Right hindlimb (tissue), 1 donor: ENCODE measurements at places on chromosomes 7 and 10.

- no peak for DNase-seq
These were observed 91.5 kb downstream of the MYO3A start for GRCh38 chr10:26025523-26025922.

- DNase-seq = no peak
These were observed 190.3 kb downstream of the TWIST1 start for GRCh38 chr7:18927134-18927533.

GRCh38 chr7:98475352-98475751 lies 74.5 kb upstream of the BAIAP2L1 start:
- no peak for DNase-seq

GRCh38 chr10:7302392-7302906 lies 108.4 kb downstream of the SFMBT2 start:
- DNase-seq = no peak

DNA sequence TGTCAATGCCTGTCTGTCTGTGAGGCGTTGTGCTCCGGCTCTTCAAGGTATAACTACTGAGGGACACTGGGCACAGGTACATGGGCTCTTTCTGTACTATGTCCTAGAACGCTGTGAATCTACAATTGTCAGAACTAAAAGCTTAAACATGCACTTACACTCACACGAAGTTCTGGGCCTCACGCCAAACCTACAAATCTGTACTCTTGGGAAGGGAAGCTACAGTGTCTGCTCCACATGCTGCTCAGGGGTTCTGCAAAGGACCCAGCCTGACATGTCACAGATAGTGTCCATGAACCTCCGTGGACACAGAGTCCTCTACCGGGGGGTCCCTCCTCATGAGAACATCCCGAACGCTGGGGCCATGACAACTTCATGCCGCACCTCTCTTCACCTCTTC lies 268.7 kb downstream of the WDR37 start:
- DNase-seq = peak; percentile 35

DNA sequence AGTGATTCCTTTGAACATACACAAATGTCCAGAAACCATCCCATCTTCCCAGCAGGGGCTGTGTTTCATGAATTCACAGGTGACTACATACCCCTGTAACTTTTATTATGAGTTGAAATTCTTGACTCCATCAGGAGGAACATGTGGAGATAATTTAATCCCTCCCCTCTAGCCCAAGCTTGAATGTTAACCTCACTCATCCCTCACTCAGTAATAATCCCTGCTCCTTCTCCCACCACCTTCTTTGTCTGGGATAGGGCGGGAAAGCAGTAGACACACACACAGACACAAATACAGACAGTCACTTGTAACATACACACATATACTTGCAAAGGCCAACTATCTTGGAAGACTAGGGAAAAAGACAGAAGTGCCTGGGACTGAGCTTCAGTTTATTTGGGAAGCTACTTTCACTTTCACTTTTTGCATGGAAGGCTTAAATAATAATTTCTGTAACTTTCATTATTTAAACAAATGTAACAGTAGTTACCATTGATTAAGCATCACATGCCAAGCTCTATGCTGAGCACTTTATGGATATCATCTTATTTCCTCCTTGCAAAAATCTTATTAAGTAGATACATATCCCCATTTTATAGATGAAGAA lies 7.3 kb downstream of the AASS start:
- DNase-seq = peak; percentile 21

- no peak for DNase-seq
These were observed 40.5 kb downstream of the NRG3 start for GRCh38 chr10:81915504-81915897.

GRCh38 chr7:98771519-98771918 lies 98.3 kb downstream of the TMEM130 start:
- peak; percentile 74 for DNase-seq

GRCh38 chr10:12505683-12506082 lies 156.3 kb downstream of the CAMK1D start:
- DNase-seq = no peak

- no peak for DNase-seq
These were observed 25.7 kb upstream of the ENTPD1 start for GRCh38 chr10:95730233-95730632.

DNA sequence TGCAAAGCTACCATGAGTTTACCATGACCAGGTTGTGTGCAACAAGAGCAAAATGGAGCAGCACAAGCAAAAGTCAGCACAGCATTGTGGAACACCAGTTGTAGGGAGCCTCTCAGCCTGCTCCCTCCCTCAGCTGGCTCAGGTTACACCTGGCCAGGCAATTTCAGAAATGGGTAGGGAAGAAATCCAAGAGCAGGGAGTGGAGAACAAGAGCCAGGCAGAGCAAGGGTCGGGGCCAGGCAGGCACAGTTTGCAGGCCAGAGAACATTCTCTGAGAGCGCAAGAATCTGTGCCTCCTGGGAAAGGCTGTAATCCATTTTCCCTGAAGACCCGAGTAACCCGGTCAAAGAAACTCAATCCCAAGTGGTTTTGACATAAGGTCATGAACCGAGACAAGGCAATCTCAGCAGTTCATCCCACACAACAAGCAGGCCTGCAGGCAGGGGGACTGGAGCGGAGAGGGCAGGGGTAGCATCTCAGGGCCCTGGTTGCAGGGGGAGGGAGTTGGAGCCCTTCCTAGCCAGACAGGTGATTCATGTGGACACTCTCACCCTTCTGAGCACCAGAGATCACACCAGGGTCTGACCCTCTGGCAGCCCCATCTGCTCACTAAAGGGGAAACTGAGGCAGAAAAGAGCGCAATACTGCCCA lies 258.4 kb downstream of the PLXNA4 start:
- no peak for DNase-seq

DNA sequence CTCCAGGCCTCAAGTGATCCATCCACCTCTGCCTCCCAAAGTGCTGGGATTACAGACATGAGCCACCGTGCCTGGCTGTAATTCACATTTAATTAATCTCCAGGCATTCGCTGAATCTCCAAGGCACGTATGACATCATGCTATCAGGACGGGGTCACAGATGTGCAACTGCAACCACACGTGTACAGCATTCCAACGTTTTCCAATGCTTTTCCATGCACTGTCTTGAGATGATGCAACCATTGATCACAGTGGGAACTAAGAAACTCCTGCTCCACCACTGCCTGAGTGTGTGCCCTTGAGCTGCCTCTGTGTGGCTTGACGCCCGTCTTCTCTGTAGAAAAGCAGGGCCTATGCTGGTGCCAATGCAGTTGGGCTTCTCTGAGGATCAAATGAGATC lies 119.8 kb upstream of the LYZL2 start:
- no peak for DNase-seq

- no peak for DNase-seq
These were observed 54.9 kb upstream of the HBP1 start for GRCh38 chr7:107113866-107114265.

- no peak for DNase-seq
These were observed 149.9 kb downstream of the NEURL1 start for GRCh38 chr10:103643381-103643780.

GRCh38 chr7:96014617-96015016 lies 242.3 kb downstream of the DYNC1I1 start:
- no peak for DNase-seq

GRCh38 chr7:26627891-26628341 lies 236.5 kb downstream of the SKAP2 start:
- no peak for DNase-seq

GRCh38 chr10:122208571-122209430 lies 62.3 kb upstream of the BTBD16 start:
- no peak for DNase-seq

- DNase-seq = no peak
These were observed 95.4 kb downstream of the ELMO1 start for GRCh38 chr7:37352974-37353948.

GRCh38 chr10:21055339-21056135 lies 158.4 kb upstream of the NEBL start:
- no peak for DNase-seq

DNA sequence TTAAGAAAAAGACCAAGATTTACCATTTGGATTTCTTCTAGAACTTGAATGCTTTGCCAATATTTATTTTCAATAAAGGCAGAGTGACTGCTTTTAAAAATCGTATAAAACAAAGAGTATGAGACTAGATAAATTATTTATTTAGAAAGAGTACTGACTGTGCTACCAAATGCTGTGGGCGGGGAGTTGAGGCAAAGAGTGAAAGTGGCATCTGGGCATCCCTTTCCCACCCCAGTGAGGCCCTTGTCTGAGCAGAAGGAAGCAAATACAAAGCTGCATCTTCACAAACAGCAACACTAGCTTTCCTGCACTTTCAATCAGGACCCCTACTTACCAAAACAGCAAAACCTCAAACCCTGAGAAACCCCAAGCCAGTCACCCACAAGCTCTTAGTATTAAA lies 34.9 kb downstream of the ITGB1 start:
- no peak for DNase-seq

GRCh38 chr7:68733219-68734153 lies 864.8 kb upstream of the AUTS2 start:
- DNase-seq = peak; percentile 17

GRCh38 chr7:38179776-38180226 lies 1.8 kb downstream of the STARD3NL start:
- DNase-seq = no peak

DNA sequence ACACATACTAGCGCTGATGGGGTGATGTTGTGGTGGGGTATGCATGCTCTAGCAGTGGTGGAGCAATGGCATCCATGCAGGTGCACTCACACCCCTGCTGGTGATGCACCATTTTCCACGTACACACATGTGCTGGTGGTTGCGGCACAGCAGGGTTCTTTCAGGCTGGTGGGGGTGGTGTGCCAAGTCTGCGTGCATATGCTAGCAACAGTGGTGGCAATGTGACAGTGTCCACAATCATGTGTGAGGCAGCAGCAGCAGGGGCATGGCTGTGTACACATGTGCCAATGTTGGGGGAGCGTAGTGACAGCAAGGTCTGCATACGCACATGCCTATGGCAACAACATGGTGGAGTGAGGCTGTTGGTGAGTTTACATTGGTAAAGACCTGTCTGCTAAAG lies 148.1 kb downstream of the ZWINT start:
- DNase-seq = no peak

GRCh38 chr10:15483215-15484075 lies 112.4 kb upstream of the FAM171A1 start:
- no peak for DNase-seq

- no peak for DNase-seq
These were observed 37.0 kb upstream of the LRRC17 start for GRCh38 chr7:102875700-102876295.

DNA sequence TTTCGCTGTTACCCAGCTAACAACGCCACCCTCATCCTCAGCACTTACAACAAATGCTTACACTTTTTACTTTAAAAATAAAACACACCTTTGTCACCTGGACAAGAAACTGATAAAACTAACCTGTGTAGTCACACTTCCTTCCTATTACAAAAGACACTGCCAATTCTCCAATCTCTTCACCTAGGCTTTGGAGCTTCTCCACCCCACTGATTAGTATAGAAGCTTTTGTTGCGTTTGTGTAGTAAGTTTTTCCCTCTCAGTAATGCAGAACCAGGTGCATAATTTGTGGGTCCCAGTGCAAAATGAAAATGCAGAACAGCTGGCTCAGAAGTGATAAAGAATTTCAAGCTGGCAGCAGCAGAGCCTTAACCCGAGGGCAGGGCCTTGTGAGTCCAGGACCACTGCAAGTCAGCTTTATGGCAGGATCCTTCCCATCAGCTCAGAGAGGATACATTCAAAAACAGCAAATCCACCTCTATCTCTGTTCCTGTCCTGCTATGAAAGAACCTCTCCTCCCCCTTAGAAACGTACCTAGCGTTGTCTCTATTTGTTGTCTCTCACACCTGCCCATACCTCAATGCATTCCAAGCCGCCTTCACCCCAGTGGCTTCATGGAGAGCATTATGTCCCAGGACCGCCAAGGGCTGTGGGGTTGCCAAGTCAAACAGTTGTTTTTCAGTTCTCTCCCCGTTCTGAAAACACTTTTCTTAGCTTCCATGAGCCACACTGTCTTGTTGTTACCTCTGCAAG lies 40.3 kb upstream of the EGFR start:
- no peak for DNase-seq

GRCh38 chr10:131675104-131675503 lies 225.7 kb upstream of the PPP2R2D start:
- DNase-seq = peak; percentile 14

DNA sequence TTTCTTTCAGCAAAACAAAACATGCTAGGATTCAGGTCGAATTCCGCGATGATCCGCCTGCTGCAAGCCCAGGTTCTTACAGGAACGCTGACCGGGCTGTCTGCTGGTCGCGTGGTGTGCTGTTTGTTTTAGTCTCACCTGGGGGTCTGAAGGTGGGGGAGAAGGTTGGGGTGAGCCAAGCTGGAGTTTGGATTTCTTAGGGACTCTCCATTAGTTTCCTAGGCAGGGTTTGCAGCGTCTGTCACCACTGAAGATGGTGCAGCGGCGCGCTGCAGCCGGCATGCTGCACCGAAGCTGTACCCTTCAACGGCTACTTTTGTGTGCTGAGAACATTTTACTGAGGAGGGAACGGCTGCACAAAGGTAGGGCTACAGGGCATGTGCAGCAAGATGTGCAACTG lies 48.7 kb downstream of the GCC1 start:
- DNase-seq = no peak

DNA sequence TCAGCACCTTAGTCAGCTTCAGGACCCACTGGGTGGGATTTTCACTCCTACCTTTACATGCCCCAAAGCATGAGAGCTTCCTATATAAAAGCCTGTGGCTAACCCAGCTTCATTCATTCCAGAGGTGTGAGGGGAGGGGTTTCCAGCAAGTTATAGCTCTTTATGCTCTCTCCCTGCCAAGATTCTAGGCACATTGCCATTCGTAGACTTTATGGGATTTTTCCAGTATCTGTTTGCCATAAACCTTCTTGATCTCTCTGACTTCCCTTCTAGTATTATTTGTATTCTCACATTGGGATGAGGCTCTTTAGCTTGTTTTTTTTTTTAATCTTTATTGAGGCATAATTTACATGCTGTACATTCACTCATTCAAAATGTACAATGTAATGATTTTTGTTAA lies 67.5 kb downstream of the POU6F2 start:
- DNase-seq = peak; percentile 16

- DNase-seq = peak; percentile 77
These were observed 132.1 kb downstream of the NRBF2 start for GRCh38 chr10:63265222-63265617.

- no peak for DNase-seq
These were observed 525.1 kb downstream of the KIF20B start for GRCh38 chr10:90226517-90226916.
